Right renal cortex interstitium (tissue), 3 donors: ENCODE measurements at places on chromosomes 11 and 22. TPM values are rescaled to one million over a fixed set of nuclear protein-coding genes. Genes with fewer than 3 reads are reported as not detected.

TMPRSS13 gene
- polyA plus RNA-seq = 0.60 TPM

RASGRP2 gene
- polyA plus RNA-seq = 3.1 TPM

ADAMTS8 gene
- 2.8 TPM for polyA plus RNA-seq

GRCh38 chr22:19815823-19816290 is 38.8 kb downstream of the GNB1L start:
- DNase-seq = no peak

GRCh38 chr11:69694781-69695180 is 9.0 kb downstream of the FGF19 start:
- no peak for DNase-seq

GRCh38 chr11:12205330-12205729 is 94.9 kb downstream of the MICAL2 start:
- no peak for DNase-seq

OR51B5 gene
- 0.49 TPM for polyA plus RNA-seq

GRCh38 chr11:37038911-37039310 is 440.9 kb upstream of the RAG2 start:
- no peak for DNase-seq

GRCh38 chr11:106520146-106520912 is 442.9 kb downstream of the AASDHPPT start:
- no peak for DNase-seq

PTS gene
- 44.6 TPM for polyA plus RNA-seq

C11orf86 gene
- polyA plus RNA-seq = not detected
